ENCODE measurements at places on chromosomes 6 and 20.

- no peak for DNase-seq
These were observed 57.4 kb downstream of the SLC24A3 start for GRCh38 chr20:19269737-19270340.

DNA sequence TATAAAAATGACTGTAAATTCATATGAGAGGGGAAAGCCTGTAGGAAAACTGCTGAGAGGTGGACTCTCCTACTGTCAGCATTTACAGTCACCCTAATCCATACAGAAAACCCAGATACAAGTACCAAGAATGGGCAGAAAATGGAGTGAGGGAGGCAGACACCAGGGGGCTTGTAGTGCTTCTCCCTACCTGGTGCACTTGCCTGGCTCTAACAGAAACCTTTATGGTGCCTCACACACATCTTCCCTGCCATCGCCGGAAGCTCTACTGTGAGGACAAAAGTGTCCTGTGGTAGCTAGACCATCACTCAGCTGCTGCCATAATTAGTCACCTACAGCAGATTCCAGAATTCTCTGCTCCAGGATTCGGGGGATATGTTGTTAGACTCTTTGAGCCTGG lies 441.3 kb downstream of the TFAP2B start:
- DNase-seq: no peak

DNA sequence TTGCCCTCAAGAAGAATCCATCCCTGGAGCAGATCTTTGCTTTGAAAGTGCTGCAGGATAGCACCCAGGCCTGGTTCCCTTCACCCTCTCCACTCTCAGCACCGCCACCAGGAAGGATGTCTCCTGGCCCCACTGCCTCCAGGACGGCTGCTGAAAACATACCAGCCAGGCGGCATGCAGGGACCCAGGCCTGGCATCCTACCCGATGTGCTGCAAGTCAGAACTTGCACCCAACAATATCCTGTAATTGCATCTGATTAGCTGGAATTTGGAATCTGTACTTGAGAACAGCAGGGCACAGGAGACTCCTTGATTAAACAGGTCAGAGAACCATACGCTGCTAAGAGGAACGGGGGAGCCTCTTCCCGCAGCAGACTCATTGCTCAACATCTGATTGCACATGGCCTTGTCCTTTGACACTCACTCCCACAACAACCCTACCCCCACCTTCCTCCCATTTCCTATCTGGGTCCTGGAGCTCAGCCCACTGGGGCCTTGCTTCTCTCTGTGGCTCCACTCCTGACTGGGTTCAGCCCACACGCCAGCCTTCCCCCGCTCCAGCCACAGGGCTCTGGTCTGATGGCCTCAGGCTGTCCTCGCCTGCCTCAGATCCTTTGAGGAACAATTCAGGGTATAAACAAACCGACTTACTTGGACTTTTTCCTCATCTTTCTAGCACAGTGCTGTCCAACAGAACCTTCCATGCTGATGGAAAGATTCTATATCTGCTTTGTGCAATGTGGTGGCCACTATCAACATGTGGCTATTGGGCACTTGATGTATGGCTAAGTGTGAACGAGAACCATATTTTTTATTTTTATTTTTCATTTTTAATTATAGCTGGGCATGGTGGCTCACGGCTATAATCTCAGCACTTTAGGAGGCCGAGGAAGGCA lies 78.0 kb downstream of the FGD2 start:
- DNase-seq: no peak

GRCh38 chr6:166749666-166750065 lies 122.6 kb upstream of the RPS6KA2 start:
- no peak for DNase-seq

- no peak for DNase-seq
These were observed 14.1 kb upstream of the CHMP4B start for GRCh38 chr20:33796907-33797544.

- DNase-seq: no peak
These were observed 72.8 kb downstream of the TTLL2 start for GRCh38 chr6:167397712-167398111.

DNA sequence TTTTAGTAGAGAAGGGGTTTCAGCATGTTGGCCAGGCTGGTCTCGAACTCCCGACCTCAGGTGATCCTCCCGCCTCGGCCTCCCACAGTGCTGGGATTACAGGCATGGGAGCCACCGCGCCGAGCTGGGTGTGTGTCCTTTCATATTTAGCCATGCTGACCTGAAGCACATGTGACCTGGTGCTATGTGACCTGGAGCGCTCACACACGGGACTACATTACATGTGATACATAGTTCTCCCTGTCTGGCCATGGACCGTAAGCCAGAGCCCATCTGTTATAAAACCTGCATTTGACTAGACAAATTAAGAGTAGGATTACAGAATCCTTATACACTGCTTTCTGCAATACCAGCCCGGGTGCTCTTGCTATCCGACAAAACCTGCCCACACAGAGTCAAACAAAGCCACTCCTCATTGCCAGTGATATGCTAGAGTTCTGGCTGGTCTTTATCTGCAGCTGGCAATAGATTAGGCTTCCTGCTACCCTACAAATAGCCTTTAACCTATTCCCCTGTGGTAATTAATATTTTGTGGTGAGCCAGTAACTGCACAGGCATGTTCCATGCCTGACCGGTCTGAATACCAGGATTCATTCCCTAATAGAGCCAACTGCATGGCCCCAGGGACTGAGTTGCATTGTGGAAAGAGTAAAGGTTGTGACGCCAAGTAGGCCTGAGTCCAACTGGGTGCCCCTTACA lies 26.3 kb upstream of the FAM50B start:
- no peak for DNase-seq

- no peak for DNase-seq
These were observed 183.9 kb upstream of the JARID2 start for GRCh38 chr6:15061908-15062515.

GRCh38 chr6:55651015-55651414 lies 72.0 kb upstream of the HMGCLL1 start:
- DNase-seq: no peak

DNA sequence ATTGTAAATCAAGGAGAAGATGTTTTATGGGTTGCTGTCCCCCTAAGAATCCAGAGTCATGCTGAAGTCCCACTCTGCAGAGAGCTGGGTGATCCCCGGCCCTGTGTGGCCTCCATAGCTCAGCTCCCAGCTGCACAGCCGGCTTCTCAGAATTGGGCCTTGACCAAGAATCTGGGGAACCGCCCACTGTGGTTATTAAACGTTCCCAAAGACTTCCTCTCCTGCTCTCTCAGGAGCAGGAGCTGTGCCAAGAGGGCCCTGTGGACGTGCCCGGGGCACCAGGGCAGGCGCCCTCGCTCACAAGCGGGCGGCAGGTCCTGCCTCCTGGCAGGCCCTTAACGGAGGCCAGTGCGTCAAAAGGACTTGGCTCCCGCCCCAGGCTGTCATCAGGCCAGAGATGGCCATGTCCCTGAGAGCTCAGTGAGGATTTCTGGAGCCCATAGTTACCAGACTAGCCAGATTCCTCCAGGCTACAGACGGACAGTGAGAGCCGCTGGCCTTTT lies 30.4 kb downstream of the ZC3H12D start:
- DNase-seq: no peak

- no peak for DNase-seq
These were observed 156.4 kb upstream of the CARMIL1 start for GRCh38 chr6:25122622-25123237.

DNA sequence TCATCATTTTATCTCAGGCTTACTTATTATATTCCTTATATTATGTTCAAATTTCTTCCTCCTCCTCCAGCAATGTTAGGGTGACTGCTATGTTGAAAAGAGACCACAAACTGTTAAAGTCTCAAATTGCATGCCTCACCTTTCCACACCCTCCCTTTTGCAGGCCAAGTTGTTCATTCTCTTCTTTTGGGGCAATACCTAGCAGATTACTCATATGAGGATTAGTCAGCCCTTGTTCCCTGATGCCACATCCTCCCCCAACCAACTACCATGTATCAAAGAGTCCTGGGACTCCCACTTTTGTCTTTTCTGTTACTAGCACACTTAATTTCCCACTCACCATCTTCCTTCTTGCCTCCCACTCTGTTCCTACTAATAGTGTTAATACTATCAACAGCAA lies 434.7 kb downstream of the BCKDHB start:
- DNase-seq: no peak
